Central memory CD4-positive, alpha-beta T cell (primary cell): ENCODE measurements at places on chromosomes 12 and 14.
A peak's percentile ranks its signal among the peaks of the same experiment; 100 is the strongest.

DNA sequence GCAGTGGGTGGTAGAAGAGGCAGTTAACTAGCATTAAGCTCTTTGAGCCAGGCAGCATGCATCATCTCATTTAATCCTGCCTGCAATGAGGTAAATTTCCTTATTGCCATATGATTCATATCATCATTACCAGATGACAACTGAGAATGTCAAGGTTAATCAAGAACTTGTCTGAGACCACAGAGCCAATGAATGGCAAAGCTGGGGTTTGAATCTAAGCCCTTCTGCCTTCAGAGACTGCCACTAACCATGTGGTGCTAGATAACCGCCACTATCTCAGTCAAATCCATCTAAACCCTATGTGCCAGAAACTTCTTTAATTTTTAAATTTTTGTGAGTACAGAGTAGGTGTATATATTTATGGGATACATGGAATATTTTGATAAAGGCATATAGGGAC is 77.8 kb upstream of the GRIP1 start:
- DNase-seq, result no peak

DNA sequence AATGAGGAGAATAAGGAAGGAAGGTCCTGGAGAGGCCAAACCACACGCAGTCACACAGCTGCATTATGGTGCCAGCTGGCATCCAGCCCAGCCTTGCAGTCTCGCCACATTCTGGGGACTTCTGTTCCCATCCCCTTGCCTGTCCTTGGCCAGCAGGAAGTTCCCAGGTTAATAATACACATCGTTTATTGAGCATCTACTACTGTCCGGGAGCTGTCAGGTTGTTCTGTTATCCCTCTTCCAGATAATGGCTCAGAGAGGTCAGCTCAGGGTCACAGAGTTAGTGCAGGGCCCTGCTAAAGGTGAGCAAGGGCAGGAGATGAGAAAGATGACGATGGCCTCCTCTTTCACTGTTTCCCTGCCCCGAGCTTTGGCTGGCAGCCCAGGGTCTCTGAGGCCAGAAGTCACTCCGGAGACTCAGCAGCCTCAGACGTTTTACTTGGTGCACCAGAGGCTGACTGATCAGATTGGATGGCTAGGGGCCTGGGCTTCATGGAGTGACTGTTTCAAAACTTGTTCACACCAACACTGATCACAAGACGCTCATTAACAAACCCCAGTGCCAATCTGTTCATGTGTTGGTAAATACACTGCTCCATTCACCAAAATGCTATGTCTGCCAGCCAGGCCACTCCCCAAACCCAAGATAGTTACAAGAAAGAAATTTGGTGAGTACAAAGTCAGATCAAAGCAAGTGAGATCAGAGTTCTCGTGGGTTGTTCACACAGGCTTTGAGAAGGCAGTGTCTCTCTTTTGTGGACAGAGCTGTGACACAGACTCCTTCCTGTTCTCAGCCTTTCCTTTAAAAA is 79.2 kb downstream of the B4GALNT3 start:
- DNase-seq, result peak; percentile 85

GRCh38 chr14:105187935-105188524 is 6.9 kb upstream of the NUDT14 start:
- DNase-seq, result no peak

DNA sequence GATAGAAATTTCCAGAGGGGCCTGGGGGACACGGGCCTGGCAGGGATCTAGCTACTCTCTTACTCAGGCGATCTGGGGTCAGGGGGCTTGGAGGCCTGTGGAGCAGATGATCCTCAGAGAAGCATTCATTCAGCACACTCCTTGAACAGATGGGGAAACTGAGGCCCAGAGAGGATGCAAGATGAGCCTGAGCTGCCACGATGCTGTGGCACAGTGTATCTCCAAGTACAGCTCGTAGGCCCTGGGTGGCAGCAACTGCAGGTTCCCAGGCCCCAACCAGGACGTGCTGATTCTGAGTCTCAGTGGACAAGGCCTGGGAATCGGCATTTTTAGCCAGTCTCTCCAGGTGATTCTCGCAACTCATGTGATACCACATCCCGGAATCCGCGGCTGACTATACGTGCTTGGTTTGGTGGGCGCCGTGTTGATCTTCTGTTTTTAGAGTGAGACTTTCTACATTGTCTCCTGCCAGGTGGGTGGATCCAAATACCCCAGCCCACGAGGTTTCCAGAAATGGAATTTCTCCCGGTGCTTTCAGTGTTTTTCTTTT is 22.5 kb downstream of the ADGRD1 start:
- DNase-seq, result no peak

GRCh38 chr12:131506426-131506825 is 204.5 kb upstream of the SFSWAP start:
- no peak for DNase-seq

GRCh38 chr14:44812672-44813071 is 149.1 kb downstream of the KLHL28 start:
- no peak for DNase-seq

GRCh38 chr12:12492547-12492946 is 70.1 kb downstream of the DUSP16 start:
- no peak for DNase-seq

DNA sequence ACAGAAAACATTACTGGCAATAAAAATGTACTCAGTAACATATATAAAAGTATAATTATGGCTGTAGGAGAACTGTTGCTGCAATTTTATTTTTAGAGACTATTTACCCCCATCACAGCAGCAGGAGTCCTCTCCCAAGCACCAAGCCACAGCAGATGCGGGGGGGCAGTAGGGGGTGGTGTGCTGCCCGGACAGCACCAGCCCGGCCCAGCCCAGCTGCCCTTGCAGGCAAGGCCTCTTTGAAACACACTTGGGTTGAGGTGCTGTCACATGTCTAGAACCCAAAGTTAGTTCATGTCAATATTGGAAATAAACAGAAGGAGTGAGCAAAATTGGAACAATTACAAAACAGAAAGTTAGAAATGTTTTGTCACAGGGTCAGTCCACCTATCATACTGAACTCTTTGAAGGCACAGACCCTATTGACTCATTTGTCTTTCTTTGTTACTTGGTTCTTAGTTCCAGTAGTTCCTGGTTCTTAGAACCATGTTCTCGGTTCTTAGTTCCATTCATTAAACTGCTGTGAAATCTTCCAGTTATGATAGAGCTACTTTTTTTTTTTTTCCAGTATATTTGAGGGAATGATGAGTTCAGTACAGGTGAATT is 22.7 kb downstream of the CCNK start:
- no peak for DNase-seq

DNA sequence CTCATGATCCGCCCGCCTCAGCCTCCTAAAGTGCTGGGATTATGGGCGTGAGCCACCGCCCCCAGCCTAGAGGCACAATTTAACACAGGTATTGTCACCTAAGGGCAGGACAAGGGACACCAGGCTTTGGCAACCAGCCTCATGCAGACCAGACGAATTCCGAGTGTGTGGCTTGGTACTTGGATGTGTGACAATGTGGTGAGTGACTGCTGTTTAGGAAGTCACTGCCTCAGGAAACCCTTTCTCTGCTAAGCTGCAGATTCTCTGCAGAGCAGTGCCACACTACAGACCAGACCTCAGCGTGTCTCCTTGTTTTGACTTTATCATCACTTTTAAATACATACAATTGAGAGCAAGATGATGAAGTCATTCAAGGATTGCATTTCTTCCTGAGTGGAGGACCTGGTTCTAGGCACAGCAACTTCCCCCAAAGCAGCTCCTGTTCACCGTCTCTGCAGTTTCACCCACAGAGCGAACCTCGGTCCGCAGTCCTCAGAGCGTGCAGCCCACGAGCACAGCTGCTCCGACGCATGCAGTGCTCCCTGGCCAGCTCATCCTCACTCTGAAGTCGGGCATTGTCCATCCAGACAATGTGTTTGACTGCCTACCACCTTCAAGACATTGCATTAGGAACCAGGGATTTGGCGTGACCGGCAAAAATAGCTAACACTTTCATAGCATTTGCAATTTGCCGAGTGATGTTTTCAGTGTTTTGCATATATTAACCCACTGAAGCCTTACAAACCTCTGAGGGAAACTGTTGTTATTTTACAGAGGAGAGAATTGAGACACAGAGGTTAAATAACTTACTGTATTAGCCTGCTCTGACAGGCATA is 235.2 kb downstream of the CHST11 start:
- DNase-seq, result no peak

GRCh38 chr12:18165889-18166288 is 75.9 kb upstream of the RERGL start:
- DNase-seq, result no peak

DNA sequence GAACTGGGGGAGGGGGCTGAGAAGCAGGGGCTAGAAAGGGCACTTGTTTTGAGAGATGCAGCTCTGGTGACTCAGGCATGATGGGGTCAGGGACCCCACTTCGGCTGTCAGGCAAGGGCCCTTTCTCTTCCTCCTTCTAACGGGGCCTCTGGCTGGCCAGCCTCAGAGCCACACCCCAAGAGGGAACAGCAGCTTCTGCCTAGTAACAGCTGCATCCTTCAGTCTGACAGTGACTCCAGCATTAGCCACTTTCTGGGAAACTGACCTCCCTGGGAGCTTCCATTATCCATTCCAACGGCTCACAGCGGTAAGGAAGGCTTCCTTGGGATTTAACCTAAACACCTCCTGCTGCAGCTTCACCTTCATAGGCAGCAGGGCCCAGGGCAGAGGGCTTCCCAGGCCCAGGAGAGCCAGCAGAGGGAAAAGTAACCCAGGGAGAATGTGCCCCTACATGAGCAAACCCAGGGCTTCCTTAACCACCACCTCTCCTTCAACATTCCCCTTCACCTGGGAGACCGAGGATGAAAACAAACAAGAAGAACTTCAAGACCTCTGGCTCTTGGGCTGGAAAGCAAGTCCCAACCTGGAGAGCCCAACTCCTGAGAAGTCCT is 2.7 kb downstream of the NCKAP5L start:
- DNase-seq, result no peak

- DNase-seq, result no peak
Observed at GRCh38 chr14:31530136-31530535, 31.1 kb upstream of the NUBPL start.

DNA sequence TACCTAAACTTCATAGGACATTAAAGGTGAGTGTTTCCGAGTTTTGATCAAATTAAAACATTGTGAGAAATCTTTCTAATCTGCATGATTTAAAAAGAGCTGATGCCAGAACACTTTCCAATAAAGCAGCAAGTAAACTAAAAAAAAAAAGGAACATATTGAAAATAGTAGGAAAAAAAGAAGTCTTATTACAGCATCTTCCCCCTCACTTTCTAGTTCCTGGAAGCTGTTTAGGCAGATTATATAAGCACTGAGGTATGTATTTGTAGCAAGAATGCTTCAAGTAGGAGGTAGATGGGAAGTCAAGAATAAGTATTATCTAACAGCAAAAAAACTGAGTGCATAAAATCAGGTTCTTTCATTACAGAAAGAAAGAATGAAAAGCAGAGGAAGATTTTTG is 45.8 kb downstream of the ERO1A start:
- DNase-seq, result no peak

DNA sequence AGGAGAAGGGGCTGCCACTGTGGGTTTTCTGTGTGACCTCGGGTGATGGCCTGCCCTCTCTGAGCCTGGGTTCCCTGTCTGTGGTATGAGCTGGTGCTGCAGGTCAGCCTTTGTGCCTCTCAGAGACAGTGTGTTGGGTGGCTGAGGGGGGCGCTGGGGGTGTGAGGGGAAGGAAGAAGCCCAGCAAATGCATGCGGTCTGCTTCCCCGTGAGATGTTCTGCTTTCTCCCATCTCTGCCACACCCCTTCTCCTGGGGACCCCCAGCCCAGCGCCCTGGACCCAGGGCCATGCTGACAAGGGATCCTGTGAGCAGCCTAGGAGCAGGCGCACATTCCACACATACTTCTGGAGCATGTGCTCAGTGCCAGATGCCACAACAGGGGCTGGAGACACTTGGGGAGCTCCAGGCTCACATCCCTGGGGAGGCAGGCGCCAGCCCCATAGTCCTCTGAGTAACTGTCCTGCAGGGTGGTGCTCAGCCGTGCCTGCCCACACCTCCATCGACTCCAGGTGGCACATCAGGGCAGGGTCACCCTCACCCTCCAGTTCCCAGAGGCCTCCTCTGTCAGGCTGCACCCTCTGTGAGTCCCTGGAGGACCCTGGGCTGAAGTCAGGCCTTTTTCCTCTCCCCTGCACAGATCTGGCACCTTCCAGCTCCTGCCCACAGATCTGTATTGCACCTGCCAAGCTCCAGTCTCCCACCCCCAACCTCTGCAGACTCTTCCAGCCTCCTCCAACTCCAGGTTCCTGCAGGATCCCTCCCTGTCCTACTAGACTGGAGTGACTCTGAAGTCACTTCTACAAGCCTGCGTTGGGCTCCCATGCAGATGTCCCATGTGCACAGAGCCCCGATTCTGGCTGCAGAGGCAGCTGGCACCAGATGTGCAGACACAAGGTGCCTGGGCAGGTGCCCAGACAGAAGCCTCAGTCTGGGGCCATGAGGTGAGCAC is 205.6 kb downstream of the KIF26A start:
- DNase-seq, result no peak

DNA sequence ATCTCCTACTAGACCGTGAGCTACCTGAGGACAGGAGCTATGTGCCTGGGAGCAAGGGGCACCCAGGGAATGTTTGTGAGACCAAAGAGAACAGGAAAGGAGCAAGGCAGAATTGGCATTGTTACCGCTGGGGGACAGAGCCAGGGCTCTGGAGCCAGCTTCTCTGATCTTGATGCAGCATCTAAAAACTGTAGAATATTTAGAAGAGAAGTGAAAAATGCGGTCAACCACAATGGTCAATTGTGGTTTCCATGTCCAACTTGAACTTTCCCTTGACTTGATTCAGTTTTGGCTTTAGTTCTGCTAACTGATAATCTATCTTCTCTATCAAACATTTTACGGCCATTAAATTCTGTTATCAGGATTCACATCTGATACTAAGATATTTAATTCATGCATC is 201.2 kb downstream of the ANO4 start:
- no peak for DNase-seq

- no peak for DNase-seq
Observed at GRCh38 chr12:17992002-17992656, 97.9 kb downstream of the RERGL start.

DNA sequence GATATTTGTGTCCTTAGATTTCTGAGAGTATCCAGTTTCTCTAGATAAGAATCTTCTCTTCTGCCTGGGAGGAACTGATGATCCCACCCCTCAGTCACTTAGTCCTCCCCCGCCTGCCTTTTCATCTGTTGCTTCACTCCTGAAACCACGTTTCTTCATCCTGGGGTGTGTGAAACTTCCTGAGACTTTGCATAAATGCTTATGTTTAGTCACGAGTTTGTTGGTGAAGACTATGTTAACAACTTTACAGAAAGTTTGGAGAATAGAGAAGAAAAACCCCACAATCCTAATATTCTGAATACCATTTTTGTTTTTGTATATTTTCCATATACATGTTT is 33.2 kb downstream of the MARK3 start:
- DNase-seq, result no peak

DNA sequence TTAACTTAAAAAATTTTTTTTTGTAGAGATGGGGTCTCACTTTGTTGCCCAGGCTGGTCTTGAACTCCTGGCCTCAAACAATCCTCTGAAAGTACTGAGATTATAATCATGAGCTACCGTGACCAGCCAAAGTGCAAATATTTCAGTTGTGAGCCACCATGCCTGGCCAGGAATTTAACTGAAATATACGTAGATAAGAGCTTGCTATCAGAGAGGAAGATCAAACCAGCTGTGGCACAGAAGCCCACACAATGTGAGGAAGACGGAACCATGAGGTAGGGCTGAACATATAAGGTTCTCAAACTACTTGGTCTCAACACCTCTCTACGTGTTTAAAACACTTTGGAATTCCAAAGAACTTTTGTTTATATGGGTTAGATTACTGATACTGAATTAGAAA is 29.1 kb downstream of the ATG14 start:
- no peak for DNase-seq
